Large intestine (tissue), 12 donors: ENCODE measurements at places on chromosomes 16 and 17.
A peak's percentile ranks its signal among the peaks of the same experiment; 100 is the strongest.

DNA sequence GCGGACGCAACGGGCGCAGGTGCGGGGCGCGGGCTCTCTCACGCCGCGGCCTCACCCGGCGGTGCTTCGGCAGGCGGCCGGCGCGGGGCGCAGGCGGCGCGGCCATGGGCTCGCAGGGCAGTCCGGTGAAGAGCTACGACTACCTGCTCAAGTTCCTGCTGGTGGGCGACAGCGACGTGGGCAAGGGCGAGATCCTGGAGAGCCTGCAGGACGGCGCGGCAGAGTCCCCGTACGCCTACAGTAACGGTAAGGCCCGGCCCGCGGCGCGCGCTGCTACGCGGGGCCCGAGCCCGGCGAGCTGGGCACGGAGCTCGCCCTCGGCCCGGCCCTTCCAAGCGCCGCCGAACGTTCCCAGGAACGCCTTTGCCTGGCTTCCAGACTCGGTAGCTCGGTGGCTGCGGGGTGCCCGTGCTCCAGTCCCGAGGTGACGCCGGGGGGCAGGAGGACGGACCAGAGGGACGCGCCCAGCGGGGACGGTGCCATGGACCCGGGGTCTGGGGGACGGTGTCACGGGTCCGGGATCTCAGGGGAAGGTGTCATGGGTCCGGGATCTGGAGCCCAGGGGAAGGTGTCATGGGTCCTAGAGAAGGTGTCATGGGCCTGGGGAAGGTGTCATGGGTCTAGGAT is 435 bp downstream of the RAB40C start:
- DNase-seq: no peak
- peaks cover 47% of the 10 kb centered on the region for H3K4me1 ChIP-seq
- H3K27me3 ChIP-seq: peaks cover 3% of the 10 kb centered on the region

GRCh38 chr16:65538976-65539375 is 417.1 kb upstream of the CDH11 start:
- no peaks in the 10 kb centered on the region for H3K4me1 ChIP-seq
- DNase-seq: no peak
- no peak overlapping the region for H3K4me3 ChIP-seq

DNA sequence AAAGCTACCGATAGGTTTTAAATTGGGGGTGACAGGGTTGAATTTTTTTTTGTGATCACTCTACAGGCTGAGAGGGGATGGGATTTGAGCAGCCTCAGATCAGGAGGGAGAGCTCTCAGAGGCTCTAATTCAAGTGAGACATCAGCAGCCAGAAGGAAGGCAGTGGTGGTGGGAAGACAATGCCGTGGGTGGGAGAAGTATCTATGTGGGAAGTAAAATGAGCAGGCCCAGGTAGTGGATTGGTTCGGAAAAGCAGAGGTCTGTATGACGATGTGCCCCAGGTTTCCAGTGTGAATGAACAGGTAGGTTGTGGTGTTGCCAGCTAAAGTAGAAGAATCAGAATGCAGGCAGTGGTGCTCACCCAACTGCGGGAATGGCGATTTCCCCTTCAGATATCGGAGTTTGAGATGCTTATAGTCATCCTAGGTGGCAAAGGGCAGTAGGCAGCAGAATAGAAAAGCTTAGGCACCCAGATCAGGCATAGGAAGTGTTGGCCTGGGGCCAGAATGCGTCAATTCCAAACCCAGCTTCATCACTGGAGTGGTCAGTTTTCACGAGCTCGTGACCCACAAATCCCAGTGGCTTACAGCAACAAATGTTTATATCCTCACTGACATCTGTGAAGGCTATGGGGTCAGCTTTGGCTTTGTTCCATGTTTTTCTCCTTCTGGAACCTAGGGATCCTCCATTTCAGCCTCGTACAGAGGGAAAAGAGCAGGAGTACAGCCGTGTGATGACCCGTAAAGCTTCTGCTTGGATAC is 24.0 kb downstream of the MEOX1 start:
- no peak overlapping the region for H3K27ac ChIP-seq
- H3K36me3 ChIP-seq: no peaks in the 10 kb centered on the region
- peaks cover 18% of the 10 kb centered on the region for H3K4me1 ChIP-seq
- no peak overlapping the region for H3K4me3 ChIP-seq

GRCh38 chr16:21698169-21699032 is 34.6 kb downstream of the OTOA start:
- H3K27me3 ChIP-seq: no peaks in the 10 kb centered on the region
- H3K4me3 ChIP-seq: no peak overlapping the region
- H3K27ac ChIP-seq: no peak overlapping the region
- no peak for DNase-seq
- no peaks in the 10 kb centered on the region for H3K4me1 ChIP-seq

- H3K4me1 ChIP-seq: peaks cover 21% of the 10 kb centered on the region
- peak overlapping the region; percentile 87 for H3K27ac ChIP-seq
- H3K36me3 ChIP-seq: peaks cover 21% of the 10 kb centered on the region
- H3K4me3 ChIP-seq: peak overlapping the region; percentile 75
- no peak for DNase-seq
Measured at GRCh38 chr17:44071198-44071520, 624 bp downstream of the G6PC3 start.

- H3K36me3 ChIP-seq: peaks cover 62% of the 10 kb centered on the region
- H3K27me3 ChIP-seq: no peaks in the 10 kb centered on the region
- no peaks in the 10 kb centered on the region for H3K4me1 ChIP-seq
- H3K27ac ChIP-seq: no peak overlapping the region
- DNase-seq: no peak
- no peak overlapping the region for H3K4me3 ChIP-seq
Measured at GRCh38 chr17:2289878-2290478, 13.6 kb downstream of the SMG6 start.

DNA sequence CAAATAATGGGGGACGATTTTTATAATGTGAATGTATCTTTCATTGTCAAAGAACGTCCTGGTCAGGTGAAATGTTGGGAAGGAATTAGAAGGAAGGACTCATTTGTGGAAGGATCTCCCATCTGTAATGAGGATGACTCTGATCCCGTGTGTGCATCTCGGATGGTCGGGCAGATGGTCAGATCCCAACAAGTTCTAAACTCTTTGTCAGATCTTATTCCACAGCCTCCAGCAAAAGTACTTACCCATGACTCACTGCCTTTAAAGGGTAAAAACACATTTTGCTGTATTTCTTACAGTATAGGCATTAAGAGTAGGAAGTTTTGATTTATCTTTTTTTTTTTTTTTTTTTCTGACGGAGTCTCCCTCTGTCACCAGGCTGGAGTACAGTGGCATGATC is 539 bp upstream of the KRTAP4-8 start:
- H3K27ac ChIP-seq: no peak overlapping the region
- peaks cover 3% of the 10 kb centered on the region for H3K27me3 ChIP-seq
- no peak overlapping the region for H3K4me3 ChIP-seq
- H3K4me1 ChIP-seq: no peaks in the 10 kb centered on the region
- no peak for DNase-seq

DNA sequence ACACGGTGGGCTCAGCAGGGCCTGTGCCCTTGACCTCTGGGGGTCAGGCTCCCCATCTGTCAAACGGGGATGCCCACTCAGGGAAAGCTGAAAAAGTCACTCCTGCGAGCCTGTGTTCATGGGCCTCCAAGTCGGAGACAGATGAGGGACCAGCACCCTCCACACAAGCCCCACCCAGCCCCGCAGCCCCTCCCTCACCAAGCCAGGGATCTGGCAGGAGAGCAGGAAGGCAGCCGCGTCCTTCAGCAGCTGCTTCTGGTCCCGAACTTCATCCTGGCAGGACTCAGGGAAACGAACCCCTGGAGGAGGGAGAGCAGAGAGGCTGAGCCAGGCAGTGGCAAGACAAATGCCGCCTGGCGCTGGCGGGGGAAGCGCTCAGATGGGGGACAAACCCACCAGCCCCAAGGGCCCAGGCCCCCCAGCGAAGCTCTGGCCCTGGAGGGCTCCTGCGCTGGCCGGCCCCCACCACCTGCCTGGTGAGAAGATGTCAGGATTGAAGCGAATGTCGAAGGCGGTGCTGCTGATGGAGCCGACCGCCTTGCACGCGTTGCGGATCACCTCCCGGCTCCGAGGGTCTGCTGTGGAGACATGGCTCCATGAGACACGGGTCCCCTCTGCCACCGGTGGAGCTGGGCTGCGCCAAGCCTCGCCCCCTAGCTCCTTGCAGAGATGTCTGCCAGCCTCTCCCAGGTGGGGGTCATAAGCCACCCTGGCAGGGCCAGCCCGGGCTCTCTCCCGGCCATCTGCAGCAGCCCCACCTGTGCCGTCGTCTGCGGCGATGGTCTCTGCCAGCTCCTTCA is 15.4 kb downstream of the CLUH start:
- H3K4me1 ChIP-seq: no peaks in the 10 kb centered on the region
- H3K4me3 ChIP-seq: no peak overlapping the region
- no peak for DNase-seq
- no peaks in the 10 kb centered on the region for H3K27me3 ChIP-seq

DNA sequence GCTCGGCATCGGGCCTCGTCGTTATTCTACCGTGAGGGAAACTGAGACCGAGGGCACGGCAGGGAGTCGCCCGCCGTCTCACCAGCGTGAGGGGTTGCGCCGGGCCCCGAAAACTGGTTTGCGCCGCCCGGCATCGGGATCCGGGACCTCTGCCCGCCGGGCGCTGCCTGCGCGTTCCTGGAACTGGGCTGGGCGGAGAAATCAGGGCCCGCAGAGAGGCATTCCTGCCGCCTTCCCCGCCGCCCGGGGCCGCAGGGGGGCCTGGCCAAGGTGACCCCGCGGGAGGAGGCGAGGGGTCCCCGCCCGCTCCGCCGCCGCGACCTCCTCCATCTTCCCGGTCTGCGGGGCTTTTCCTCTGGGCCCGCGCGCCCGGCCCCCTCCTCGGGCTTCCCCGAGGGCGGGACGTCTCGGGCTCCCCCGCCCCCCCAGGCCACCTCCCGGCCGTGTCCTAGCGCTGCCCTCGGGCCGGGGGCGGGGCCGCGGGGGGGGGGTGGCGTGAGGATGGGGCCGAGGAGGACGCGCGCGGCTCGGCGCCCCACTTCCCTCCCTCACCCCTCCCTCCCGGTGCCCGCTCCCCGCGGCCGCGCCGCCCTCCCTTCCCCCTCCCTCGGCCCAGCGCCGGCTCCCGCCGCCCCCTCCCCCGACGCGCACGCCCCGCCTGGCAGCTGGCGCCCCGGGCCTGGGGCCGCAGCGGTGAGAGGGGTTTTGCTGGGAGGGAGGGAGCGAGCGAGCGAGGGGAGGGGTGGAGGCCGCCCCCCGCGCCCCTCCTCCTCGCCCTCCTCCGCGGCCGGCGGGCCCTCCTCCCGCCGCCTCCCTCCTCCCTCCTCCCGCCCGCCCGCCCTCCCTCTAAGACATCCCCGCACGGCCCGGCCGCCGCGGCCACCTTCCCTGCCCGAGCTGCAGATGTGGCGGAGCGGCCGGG is at the start of gene GLIS2:
Gene GLIS2, plus strand, starts transcription at position 882 of the 922 bp plus-strand sequence. CDS start 16,214 bp downstream, outside the sequence.
- peak within 1 kb of the TSS; percentile 78 for H3K4me3 ChIP-seq
- DNase-seq: peak; percentile 69
- no peaks in the 10 kb centered on the region for H3K36me3 ChIP-seq
- H3K4me1 ChIP-seq: peaks cover 58% of the 10 kb centered on the region
- H3K27ac ChIP-seq: peak within 1 kb of the TSS; percentile 85

- no peak for DNase-seq
- no peaks in the 10 kb centered on the region for H3K27me3 ChIP-seq
- peak overlapping the region; percentile 76 for H3K27ac ChIP-seq
- H3K4me3 ChIP-seq: no peak overlapping the region
Measured at GRCh38 chr17:1593630-1593931, 31.0 kb upstream of the PITPNA start.

- DNase-seq: no peak
- no peak overlapping the region for H3K27ac ChIP-seq
- peaks cover 18% of the 10 kb centered on the region for H3K36me3 ChIP-seq
Measured at GRCh38 chr16:67940446-67941089, 3.4 kb downstream of the LCAT start.

DNA sequence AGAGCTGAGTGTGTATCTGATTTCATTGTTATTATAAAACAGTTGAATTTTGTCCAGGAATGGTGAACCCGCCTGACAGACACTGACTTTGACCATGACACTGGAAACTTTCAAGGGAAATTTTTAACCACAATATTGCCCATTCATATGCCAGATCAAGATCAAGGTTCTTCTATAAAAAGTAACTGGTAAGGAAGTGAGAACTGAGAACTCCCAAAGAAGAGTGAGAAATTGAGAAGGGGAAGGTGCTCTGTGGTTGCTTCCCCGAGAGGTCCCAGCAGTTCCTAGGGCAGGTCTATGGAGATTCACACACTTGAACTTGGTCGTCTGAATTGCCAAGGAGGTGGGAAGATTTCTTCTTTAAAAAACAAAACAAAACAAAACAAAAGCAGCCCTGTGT is 27.3 kb downstream of the SLC6A4 start:
- no peak for DNase-seq
- H3K4me1 ChIP-seq: no peaks in the 10 kb centered on the region
- H3K27me3 ChIP-seq: no peaks in the 10 kb centered on the region

GRCh38 chr17:50636804-50637195 is 2.1 kb downstream of the ABCC3 start:
- no peak overlapping the region for H3K27ac ChIP-seq
- no peak for DNase-seq
- H3K27me3 ChIP-seq: peaks cover 18% of the 10 kb centered on the region
- no peak overlapping the region for H3K4me3 ChIP-seq
- peaks cover 57% of the 10 kb centered on the region for H3K4me1 ChIP-seq

DNA sequence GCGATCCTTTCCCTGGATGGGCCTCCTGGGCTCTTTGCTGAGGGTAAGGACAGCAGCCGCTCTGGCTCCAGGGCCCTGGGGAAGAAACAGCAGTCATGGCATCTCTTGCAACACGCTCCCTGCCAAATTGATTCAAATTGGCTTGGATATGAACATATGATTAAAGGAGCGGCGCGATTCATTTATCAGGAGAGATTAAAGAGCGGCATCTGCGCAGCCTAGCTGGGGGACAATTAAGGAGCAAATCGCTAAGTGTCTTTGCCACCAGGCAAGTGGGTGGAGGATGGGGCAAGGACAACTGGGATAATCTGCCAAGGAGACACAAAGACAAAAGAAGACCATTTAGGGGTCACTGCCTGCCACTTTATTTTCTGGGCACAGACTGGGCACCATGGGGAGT is 27.8 kb downstream of the PIPOX start:
- H3K27ac ChIP-seq: no peak overlapping the region
- no peaks in the 10 kb centered on the region for H3K27me3 ChIP-seq
- H3K36me3 ChIP-seq: peaks cover 6% of the 10 kb centered on the region
- H3K4me3 ChIP-seq: no peak overlapping the region

- peaks cover 2% of the 10 kb centered on the region for H3K36me3 ChIP-seq
- H3K27me3 ChIP-seq: no peaks in the 10 kb centered on the region
- H3K27ac ChIP-seq: peak overlapping the region; percentile 82
Measured at GRCh38 chr17:17710728-17711541, 29.7 kb downstream of the RAI1 start.

GRCh38 chr16:65547772-65548446 is 426.0 kb upstream of the CDH11 start:
- DNase-seq: no peak
- no peak overlapping the region for H3K27ac ChIP-seq
- no peak overlapping the region for H3K4me3 ChIP-seq
- no peaks in the 10 kb centered on the region for H3K36me3 ChIP-seq

DNA sequence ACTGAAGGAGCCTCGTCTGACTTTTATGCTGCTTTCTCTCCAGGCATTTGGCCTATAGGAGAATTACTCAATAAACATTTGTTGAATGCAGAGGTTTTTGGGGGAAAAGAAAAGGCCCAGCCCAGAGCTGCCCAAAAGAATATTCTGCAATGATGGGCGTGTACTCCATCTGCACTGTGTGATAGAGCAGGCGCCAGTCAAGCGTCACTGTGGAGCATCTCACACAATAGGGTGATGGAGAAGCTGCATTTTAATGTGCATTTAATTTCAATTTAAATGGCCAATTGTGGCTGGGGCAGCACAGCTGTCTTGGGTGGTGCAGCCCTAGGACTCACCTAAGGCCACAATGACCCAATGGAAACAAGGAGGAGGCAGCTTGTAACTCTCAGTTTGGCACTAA is 20.6 kb downstream of the GLYR1 start:
- no peak overlapping the region for H3K4me3 ChIP-seq
- H3K4me1 ChIP-seq: no peaks in the 10 kb centered on the region
- no peak overlapping the region for H3K27ac ChIP-seq
